ENCODE measurements at places on chromosomes 5 and 9.

DNA sequence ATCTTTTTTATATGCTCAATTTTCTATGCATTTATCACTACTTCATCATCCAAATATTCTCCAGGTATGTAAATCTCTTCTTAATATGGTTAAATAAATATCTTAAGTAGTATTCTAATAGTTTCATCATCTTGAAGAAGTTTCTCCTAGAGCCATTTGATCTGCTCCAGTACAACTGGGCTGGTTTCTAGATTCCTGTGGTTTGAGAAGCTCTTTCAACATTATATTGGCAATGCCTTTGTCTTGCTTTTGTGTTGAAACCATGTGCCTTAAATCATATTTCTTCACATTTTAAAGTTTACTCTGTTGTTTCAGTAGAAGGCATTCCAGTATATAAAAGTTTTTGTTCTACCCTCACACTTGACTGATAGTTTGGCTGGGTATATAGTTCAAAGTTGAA lies 27.6 kb downstream of the MBLAC2 start:
- DNase-seq = no peak

GRCh38 chr9:70529377-70529776 lies 114.9 kb upstream of the KLF9 start:
- DNase-seq = no peak

- peak; percentile 73 for DNase-seq
Measured at GRCh38 chr5:61330845-61331406, 1.1 kb upstream of the ZSWIM6 start.

DNA sequence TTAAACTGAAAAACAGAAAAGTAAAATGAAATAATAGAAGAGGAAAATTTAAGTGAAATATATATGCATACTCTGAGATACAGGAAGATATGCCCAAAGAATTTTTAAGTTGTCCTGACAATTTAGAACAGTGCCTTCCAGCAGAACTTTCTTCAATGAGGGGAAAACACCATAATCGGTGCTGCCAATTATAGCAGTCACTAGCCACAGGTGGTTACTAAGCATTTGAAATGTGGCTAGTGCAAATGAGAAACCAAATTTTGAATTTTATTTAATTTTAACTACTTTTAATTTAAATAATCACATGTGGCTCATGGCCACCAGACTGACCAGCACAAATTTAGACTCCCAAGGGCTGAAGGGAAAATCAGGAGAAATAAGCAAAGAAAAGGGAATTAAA lies 410.6 kb downstream of the RAB3C start:
- no peak for DNase-seq

DNA sequence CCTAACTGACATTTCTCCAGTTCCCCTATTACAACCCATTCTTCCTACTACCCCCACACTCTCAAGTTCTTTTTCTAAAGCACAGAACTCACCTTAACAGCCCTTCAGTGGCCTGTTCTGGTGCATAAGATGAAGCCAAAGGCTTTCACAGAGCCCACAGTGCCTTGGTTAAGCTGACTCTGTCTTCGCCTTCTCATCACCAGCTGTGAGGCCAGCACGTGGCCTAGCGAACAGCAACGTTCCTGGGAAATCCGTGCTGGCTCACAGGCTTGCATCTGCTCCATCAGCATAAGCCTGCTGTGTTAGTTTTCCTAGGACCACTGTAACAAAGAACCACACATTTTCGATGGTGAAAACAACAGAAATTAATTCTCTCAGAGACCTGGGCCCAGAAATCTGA lies 67.9 kb upstream of the LPAR1 start:
- DNase-seq = no peak

- no peak for DNase-seq
Measured at GRCh38 chr5:124297826-124298225, 448.6 kb downstream of the ZNF608 start.

DNA sequence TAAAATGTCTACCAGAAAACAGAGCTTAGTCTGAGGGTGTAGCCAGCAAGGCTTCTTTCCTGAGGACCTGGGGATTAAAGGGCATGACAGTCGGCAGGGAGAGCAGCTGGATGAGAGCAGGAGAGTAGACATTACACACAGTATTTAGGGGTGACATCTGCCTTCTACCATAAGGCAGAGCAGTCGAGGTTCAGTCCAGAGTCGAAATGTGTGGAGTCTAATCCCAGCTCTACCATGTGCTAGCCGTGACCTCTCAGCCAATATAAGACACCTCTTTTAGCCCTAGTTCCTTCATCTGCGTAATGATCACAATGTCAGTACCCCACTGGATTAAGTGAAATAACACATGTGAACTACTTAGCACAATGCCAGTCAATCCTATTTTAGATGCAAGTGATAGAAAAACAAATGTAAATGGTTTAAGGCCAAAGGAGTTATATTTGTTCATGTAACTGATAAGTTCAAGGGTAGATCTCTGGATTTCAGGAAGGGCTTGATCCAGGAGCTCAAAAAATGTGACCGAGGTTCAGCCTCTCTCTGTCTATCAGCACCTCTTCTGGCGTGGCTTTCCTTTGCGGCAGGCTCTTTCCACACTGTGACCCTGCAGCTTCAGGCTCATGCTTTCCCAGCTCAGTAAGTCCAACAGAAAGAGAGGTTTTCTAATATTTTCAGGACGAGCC lies 16.2 kb upstream of the CPLX2 start:
- no peak for DNase-seq

DNA sequence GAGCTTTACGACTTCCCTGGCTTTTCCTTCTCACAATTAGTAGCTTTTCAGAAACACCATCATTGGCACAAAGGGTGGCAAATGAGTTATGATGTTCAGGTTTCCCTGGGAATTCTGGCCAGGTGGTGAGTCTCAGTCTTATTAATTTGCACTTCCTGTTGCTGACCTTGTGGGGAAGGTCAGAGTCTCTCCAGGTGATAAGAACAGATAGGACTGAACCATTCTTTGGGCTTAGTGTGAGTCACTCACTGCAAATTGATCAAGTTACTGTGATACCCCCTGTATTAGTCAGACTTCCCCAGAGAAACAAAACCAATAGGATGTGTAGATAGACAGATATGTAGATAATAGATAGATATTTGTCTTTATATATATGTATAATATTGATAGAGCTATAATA lies 53.8 kb upstream of the RANBP3L start:
- DNase-seq = no peak

DNA sequence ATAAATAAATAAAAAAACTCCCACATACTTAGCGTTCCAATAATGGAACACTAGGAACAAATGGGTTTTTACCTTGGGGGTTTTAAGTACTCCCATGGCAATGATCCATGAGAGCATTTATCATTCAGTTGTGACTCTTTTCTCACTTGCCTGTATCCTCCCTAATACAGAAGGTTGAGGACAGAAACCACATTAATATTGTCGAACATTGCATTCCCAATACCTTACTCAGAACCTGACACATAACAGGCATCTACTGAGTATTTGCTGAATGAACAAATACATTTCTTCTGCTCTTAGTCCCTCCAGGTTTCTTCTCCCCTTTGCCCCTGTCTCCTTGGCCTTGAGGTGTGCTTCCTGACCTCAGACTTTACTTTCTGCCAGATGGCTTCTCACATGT lies 175.9 kb downstream of the CEMIP2 start:
- no peak for DNase-seq

DNA sequence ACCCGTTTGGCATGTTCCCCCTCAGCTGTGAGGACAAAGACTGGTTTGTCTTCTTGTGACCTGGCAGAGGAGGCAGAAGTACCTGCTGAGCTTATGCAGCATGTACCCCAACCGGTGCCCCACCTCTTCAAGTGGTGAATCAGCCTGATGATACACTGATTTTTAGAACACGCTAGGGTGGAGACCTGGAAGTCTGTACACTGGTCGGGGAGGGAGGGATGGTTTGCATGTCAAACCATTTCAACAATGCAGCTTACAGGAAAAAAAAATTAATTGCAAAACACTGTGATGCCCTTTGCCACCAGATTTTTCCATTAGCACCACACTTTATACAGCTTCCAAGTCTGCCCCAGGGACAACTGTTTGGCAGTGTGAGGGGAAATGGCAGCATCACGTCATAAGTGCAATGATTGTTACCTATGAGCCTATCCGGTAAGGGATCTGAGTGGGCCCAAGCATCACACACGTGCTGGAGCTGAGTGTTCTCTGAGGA lies 155.1 kb upstream of the DMRT1 start:
- DNase-seq = no peak

GRCh38 chr9:2602704-2603116 lies 18.9 kb upstream of the VLDLR start:
- DNase-seq = no peak

DNA sequence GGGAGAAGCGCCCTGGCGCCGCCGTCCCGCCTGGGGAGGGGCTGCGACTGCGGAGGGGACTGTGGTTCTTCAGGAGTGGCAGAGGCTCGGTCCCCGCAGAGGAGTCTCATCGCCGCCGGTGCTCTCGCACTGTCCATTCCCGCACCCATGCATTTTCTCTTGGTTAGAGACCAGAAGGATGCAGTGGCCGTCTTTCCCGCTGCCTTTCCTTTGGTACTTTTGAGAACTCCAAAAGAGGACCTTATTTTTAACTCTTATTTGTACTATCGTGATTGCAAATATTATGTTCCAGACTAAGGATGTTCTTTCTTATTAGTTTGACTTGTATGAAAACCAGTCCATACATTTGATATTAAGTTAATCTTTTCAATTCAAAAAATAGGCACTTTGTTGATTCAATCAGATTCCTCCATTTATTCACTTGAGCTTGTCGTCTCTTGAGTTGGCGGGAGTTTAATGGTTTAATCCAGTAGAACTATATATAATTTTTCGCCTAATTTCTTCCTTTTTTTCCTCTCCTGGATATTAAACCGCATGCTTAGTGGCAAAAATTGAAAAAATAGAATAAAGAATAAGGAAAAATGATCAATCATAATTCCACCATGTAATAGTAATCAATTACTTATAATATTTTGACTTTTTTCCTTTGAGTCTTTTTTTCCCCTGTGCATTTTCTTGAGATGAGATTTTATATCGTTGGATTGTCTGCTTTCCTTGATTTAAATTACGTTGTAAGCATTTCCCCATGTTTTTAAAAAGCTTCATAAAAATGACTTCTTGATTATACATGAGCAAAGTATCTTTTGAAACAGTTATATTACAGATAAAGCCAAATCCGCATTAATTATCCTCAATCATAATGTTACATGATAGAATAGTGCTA lies 861 bp downstream of the ZFYVE16 start:
- DNase-seq = no peak

DNA sequence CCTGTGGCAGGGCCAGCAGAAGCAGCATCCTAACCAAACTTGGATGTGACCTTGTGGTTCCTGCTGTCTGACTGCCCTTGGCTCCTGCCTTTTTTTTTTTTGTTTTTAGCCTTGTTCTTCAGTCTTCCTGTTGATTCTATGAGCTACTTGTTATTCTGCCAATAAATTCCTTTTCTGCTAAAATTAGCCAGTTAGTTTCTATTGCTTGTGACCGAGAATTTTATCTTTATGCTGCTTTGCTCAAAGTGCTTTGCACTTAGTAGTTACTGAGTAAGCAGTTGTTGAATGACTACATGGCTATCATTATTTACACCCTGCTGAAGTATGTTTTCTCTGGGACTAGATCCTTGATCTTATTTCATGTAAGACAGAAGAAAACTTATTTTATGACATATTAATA lies 20.8 kb upstream of the ATG10 start:
- DNase-seq = no peak

- no peak for DNase-seq
Measured at GRCh38 chr5:114649878-114650277, 288.0 kb downstream of the KCNN2 start.

DNA sequence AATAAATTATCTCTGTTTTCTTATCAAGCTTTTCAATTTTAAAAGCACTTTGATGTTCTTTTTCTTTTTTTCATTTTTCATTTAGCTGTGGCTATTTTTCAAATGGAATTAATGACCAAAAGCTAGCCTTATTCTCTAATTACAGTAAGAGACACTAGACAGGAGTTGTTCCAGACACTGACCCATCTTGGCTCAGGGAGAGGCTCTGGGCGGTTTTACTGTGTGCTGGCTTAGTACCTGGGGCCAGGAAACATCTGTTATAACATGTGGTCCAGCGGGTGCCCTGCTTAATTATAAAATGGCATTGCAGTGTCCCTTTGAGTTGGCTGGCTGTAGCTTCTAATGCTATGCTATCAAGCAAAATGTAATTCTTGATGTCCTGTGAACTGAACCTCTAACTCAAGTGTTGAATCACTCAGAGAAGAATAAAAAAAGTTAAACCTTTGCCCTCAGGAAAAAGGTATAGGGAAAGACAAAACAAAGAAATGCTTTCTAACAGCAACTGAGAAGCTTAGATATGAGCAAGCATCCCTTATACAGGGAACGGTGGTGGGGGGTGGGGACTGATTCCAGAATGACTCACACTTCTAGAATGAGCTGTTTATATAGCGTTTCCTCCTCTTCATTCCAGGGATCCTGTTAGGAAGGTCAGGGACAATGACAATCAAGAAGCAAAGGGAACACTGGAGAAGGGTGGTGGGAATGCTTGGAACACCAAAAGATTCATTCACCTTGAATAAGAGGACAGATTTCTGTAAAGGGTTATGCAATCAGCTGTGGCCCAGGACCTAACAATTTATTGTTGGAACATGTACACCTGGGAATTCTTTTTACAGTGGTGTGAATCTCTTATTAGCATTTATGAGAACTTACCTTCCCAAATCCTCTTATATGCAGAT lies 58.7 kb upstream of the NFIB start:
- no peak for DNase-seq

DNA sequence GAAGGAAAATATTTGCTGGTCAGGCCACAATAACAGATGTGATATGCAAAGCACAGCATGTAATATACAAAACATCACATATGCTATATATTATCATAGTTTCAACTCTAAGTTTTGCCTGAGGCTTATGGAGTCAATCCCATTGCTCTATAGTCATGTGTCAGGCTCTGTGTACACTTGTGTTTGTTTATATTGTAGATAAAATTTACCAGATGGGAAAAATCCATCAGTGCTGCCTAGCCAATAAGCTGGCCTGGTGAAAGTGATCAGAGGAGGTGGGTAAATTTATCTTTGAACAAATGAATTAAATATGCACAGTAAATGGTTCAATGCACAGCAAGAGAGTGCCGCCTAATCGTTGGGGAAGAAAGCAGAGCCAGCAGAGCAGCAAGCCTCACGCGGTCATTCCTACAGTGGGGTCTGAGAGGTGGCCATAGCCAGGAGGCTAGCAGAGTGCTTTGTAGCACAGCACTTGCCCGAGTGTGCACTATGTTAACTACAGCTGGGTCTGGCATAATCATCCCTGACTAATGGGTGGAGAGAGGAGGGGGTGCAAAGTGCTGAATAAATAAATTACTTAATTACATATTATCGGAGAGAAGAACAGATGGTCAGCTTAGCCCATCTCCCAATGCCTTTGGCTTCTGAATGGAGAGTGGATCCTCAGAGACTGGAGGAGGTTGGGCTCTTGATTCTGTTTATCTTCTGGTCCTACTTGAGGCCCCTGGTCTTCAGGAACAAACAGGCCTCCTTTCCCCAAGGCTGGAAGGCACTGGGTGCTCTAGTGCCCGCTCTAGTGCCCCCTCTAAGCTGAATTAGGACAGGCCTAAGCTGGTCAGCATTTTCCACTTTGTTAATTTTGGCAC lies 153.5 kb downstream of the MAT2B start:
- DNase-seq = no peak
